Stimulated activated CD8-positive, alpha-beta memory T cell treated with anti-CD3 and anti-CD28 coated beads, Interleukin-7, amount 100 ng/mL, for 4 hours (primary cell): ENCODE measurements at places on chromosomes 1 and 21.

DNA sequence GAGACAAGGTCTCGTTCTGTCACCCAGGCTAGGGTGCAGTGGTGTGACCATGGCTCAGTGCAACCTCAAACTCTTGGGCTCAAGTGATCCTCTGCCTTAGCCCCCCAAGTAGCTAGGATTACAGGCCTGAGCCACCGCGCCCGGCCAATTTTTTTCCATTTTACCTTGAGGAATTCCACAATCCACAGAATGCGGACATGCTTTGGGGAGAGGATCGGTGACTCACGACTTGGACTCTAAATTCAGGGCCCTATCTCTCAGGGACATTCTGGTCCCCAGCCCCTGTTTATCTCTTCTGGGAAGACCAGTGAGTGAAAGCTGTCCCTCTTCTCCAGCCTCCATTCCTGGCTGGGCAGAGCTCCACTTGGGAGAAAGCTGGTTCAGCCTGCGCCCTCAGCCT is 5.2 kb downstream of the PADI1 start:
- no peak for DNase-seq

GRCh38 chr1:18385239-18385790 is 95.4 kb upstream of the KLHDC7A start:
- DNase-seq, result no peak

GRCh38 chr1:107617456-107617855 is 347.5 kb downstream of the VAV3 start:
- DNase-seq, result no peak

DNA sequence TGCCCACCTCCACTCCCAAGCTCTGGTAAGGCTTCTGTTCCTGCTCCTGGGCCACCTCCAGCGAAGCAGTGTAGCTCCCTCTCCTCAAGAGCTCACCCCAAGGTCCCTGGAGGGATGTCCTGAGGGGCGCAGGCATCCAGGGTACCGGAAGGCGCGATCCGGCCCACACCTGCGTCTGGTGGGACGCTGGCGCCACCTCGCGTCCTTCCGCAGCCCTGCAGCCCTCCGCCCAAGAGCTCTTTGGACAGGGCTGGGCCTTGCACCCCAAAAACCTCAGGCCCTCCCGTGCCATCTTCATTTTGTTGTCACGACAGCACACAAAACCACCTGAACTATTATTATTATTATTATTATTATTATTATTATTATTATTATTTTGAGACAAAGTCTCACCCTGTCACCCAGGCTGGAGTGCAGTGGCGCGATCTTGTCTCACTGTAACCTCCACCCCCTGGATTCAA is 49.2 kb upstream of the PAX7 start:
- no peak for DNase-seq

DNA sequence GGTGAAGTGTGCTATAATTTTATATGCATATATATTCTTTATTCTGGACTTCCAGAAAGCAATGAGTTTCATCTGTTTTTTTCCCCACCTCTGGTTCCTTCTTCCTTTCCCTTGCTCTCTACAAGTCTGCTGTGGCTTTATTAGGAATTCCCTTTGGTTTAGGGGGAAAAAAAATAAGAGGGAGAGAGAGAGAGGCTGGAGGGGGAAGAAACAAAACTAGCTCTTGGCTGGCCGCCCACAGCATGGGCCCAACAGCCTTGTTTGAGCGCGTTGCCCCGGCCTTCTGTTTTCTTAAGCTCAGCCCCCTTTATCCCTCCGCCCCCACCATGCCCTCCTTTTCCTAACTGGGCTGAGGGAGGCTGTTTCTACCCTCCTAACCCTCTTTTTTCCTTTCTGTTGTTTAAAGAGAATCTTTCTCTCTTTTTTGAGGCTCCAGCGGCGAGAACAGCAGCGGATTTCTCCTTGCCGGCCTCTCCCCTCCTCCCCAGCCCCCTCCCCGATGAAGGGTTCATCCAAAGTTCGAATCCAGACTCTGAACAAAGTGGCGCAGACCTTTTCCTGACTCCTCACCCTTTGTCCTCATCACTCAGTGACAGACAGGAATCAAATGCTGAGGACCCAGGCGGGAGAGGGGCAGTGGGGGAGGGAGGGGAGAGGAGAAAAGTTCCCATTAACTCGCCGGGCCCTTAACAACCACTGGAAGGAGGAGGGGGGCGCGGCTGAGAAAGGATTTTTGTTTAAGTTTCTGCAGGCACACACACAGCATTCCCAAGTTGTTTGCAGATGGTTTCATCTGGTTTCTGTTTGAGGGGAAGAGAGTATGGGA is 29.7 kb downstream of the PBX1 start:
- no peak for DNase-seq
